Upper lobe of right lung (tissue), 1 donor: ENCODE measurements at places on chromosomes 3 and 15.
A peak's percentile ranks its signal among the peaks of the same experiment; 100 is the strongest.

DNA sequence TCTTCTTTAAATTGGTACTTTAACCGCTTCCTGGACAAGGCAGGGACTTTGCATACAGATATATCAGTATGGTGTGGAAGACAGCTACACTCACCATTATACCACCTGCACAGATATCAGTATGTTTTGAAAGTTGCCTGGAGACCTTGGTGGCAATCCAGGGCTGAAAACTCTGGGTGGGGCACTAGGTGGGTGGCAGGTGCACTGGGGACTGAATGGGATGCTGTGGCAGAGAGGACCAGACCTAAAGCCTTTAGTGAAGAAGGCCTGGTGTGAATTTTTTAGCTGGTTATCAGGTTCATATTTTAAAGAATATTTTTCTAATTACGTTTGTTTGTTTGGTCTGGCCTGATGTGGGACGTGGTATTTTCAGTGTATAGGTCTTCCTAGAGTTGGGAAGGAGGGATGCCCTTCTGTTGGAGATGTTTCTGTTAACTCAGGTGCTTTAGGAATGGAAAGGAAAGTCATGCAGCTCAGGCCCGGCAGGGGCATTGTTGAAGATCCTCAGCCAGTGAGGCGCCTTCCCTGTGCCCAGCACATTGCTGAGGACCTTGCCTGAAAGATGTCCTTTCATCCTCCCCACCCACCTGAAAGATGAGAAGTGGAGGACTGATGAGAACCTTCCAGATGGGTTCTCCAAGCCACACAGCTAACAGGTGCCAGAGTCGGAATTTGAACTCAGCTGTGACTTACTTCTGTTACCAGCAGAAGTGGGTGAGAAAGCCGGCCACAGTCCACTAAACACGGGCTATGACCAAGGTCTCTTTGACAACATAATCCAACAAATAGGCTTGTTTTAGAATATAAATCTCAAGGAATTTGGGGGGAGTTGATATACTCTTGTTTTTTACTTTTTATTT lies 77.3 kb downstream of the APBA2 start:
- no peak for DNase-seq

DNA sequence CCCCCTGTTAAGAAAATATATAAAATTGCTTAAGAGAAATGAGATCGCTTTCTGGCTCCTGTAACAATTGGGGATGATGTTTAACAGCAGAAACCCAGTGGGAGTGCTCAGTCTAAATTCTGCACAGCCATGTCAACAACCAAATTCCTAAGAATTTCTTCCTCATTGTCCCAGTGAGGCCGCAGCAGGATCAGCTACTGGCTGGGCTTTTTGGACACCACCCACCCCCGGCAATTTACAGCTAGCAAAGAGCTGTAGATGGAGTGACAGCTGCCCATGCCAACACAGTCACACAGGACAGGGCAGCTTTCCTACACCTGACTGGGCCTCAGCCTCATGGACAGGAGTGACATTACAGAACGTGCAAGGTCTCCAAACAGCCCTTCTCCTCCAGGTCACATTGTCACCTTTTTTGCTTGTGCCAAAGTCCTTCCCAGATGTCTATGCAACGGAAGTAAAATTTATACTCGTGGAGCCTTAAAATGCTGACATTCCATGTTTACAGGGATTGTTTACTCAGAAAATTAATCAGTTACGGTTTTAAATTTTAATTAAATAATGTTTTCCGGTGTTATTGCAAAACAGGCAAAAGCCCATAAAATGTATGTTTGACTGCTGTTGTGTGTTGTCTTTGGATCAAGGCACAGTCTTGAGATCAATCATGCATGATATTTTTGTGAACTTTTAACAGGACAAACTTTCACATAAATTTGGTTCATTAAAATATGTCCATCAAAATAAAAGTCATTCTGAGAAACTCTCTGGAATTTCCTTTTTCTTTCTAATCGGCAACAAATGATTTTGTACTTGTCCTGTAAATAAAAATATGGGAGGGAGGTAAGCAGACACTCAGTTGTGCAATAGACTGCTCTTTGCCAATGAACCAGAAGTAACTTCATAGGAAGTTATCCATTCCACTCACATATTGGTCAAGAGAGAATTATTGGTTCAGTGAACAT lies 943.2 kb downstream of the MCTP2 start:
- no peak for DNase-seq

DNA sequence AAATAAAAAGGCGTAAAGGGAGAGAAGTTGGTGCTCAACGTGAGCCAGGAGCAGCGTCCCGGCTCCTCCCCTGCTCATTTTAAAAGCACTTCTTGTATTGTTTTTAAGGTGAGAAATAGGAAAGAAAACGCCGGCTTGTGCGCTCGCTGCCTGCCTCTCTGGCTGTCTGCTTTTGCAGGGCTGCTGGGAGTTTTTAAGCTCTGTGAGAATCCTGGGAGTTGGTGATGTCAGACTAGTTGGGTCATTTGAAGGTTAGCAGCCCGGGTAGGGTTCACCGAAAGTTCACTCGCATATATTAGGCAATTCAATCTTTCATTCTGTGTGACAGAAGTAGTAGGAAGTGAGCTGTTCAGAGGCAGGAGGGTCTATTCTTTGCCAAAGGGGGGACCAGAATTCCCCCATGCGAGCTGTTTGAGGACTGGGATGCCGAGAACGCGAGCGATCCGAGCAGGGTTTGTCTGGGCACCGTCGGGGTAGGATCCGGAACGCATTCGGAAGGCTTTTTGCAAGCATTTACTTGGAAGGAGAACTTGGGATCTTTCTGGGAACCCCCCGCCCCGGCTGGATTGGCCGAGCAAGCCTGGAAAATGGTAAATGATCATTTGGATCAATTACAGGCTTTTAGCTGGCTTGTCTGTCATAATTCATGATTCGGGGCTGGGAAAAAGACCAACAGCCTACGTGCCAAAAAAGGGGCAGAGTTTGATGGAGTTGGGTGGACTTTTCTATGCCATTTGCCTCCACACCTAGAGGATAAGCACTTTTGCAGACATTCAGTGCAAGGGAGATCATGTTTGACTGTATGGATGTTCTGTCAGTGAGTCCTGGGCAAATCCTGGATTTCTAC lies at the start of gene RARB:
RARB (plus strand) TSS at position 322 of the 847 bp plus-strand sequence; CDS start at position 791, 469 bp downstream.
- peak; percentile 66 for DNase-seq

DNA sequence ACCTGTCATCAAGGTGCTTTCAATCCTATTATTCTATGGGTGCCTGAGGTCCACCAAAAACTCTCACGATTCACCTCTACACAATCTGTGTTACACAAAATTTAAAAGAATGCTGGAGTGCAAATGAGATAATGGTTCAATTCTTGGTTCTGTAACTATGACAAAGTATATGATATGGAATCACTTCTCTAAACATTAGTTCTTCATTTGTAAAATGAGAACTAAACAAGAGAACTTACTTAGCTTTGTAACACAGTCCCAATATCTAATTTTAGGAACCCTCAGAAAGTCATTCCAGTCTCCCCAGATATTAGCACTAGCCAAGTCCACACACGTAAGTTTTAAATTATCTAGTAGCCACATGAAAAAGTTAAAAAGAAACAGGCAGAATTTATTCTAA lies 111.5 kb downstream of the TBL1XR1 start:
- no peak for DNase-seq

DNA sequence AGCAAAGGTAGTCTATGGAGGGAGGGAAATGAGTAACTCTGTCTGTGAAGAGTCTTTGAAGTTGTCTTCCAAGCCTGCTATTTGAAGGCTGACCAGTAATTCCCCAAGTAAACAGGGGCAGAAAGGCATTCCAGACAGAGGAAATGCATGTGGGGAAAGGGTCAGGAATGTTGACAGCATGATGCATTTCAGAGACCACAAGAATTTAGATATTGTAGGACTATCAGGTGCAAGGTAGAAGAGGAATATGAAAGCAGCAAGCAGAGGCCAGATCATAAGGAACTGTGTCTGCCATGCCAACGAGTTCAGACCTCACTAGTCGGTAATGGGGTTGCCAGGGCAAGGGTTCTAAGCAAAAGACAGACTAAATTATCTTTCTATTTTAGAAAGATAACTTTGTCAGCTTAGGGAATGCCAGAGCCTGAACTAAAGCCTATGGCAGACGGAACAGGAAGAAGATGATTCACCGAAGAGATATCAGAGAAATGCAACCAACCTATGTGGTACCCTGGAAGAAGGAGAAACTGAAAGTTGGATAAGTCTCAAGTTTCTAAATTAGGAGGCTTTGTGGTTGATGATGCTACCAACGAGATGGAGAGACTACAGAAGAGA lies 327.0 kb upstream of the RORA start:
- no peak for DNase-seq

DNA sequence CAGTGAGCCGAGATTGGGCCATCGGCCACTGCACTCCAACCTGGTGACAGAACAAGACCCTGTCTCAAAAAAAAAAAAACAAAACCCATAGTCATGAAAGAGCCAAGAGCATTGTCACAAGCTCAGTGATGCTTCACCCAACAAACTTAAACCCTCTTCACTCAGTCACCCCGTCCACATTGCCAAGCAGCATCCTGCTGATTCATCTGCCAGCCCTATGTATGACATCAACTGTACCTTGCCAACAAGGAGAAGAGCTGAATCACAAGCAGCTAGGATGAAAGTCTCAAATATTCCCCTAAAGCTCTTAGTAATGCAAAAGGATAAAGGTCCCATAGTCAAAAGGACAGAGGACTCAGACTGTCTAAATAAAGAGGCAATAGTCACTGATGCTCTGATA lies 90.0 kb downstream of the ANO10 start:
- no peak for DNase-seq

DNA sequence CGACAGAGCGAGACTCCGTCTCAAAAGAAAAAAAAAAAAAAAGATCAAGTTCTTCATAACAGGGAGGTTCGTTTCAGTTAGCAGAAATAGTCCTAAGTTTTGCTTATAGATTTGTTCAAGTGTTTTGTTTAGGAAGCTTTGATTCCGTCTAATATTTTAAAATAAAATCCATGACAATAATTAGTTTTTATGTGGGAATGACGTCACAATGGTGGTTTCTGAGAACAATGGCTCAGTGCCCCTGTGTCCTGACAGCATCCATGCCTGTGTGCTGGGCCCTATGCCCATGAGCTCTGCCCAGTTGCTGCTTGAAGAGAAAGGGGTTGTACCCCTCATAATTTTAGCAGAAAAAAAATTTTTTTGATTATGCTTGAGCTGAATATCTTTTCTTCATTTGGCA lies 134.0 kb downstream of the SST start:
- no peak for DNase-seq

DNA sequence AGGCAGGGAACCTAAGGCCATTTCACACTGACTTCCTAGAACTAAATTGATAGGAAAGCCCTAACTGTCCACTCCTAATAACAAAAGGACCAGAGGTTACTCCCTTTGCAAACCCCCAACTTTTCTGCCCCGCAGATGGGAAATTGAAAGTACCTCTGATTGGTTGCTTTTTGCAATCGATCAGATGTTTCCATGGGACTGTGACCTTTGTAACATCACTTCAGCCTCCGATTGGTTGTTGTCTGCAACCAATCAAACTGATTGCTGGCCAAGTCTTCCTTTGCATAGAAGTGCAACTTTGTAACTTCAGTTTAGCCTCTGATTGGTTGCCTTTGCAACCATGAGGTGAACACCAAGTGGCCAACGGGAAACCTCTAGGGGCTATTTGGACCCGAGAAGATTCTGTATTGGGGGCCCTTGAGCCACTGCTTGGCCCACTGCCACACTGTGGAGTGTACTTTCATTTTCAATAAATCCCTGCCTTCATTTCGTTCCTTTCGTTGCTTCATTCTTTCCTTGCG lies 11.3 kb upstream of the KNL1 start:
- no peak for DNase-seq

GRCh38 chr3:184755315-184755731 lies 43.5 kb upstream of the MAGEF1 start:
- DNase-seq, result no peak

DNA sequence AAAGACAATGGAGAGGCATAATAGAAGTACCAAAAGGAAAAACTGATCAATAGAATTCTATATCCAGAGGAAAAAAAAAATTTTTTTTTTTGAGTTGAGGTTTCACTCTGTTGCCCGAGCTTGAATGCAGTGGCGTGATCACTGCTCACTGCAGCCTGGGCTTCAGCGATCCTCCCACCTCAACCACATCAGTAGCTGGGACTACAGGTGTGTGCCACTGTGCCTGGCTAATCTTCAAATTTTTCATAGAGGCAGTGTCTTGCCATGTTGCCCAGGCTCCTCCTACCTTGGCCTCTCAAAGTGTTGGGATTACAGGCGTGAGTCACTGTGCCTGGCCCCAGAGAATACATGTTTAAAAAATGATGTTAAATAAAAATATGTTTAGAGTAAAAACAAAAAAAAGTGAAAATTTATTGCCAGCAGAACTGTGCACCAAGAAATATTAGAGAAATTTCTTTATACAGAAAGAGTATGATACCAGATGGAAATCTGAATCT lies 154.3 kb upstream of the ZBTB20 start:
- DNase-seq, result no peak

DNA sequence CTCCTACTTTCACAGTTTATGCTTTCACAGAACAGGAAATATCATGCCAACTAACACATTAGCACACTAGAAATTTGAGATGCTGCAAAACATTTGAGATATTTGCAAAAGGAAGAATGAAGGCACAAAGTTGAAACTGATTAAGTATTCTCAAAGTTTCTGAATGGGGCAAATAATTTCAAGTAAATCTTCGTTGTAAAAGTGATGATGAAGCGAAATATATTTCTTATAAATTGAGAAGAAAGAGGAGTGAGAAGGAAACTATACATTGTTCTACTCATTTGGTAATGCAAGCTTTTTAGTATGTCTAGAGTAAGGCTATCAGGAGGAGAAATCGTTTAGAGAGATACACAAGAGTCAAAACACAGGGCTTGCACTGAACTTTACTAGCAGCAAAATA lies 24.3 kb upstream of the LSAMP start:
- DNase-seq, result no peak

DNA sequence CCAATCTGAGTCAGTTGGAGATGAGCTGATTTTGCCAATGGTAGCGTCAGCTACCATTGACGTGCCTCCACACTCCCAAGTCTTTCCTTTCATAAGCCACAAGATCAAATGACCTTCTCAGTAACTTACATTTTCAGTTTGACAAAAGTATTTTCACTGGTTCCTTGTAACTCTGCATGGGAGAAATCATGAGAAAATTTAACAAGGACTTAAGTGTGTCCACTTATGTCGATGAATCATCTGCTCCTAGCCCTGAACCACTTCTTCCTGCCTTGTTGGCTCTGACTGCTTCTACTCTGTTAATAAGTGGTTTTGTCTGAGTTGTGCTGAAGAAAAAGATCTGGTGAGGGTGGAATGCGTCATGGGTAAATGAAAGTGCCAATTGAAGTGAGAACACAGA lies 101.2 kb downstream of the NFKBIZ start:
- no peak for DNase-seq

DNA sequence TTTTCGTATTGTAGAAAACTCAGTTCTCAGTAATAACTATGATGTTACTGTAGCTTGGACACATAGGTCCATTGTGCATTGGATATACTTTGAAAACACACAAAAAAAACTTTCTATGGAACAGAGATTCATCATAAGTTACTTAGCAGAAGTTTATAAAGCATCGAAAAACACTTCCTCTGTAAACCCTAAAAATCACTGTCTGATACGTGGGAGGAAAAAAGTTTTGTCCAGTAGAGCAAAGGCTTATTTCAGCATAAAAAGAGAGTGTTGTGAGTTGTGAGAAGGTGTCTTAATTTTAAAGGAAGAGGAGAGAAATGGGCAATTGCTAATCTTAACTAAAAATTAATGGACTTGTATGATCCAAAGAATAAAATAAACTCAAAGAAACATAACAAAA lies 64.8 kb downstream of the OSTN start:
- DNase-seq, result no peak

- peak; percentile 57 for DNase-seq
Measured at GRCh38 chr15:75727031-75727531, 14.4 kb upstream of the CSPG4 start.

- DNase-seq, result no peak
Measured at GRCh38 chr3:65659396-65659795, 379.3 kb downstream of the MAGI1 start.
